ENCODE measurements at places on chromosomes 1 and 21.

GRCh38 chr1:113223546-113223945, 150.5 kb downstream of the LRIG2 start:
- no peak for DNase-seq

GRCh38 chr1:24988558-24988912, 58.5 kb upstream of the RUNX3 start:
- DNase-seq, result no peak

- DNase-seq, result no peak
These were observed 435.9 kb downstream of the KIF26B start for GRCh38 chr1:245590726-245591125.

GRCh38 chr1:199979071-199979470, 48.4 kb upstream of the NR5A2 start:
- no peak for DNase-seq

- DNase-seq, result no peak
These were observed 3.5 kb downstream of the OSCP1 start for GRCh38 chr1:36446746-36447145.

GRCh38 chr1:106276871-106277270, 779.6 kb upstream of the PRMT6 start:
- DNase-seq, result no peak

DNA sequence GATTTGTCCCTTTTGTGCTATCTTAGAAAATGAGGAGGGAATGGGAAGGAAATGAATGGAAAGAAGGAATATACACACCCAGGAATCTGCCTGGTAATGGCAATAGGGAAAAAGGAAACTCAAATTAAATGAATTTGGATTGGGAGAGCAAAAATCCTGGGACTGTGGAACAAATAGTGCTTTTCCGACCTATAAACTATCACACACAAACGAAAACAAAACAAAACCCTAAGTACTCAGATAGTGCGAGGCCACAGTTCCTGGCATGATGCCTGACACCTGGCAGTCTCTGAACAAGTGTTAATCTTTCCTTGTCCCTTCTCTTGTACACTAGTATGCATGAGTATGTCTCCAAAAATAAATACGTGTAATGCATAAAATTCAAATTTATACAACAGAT, 319.8 kb upstream of the SPAG17 start:
- no peak for DNase-seq

DNA sequence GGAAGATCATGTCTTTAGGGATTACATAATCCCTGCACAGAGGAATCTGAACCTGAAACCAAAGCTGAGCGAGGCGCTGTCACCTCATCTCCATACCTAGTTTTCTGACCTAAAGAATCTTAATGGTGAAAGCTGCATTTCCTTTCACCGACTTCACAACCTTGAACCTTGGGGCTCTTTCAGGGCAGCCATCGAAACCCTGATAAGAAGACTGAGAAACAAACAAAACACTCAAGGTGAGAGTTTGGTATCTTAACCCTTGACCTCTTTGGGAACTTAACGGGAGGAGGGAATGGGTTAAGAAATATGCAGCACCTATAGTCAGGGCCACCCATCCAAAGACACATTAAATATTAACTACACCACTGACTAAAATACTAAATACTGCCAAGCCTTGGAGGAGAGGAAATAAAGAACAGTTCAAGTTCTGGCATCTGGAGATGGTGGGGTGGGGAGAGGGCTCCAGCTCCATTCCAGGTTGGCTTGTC, 2.0 kb downstream of the C1orf116 start:
- no peak for DNase-seq

Data from AG04449 (cell line).